Ovary (tissue), 10 donors: ENCODE measurements at places on chromosomes 3 and 15. TPM values are rescaled to one million over a fixed set of nuclear protein-coding genes. Genes with fewer than 3 reads are reported as not detected.

DNA sequence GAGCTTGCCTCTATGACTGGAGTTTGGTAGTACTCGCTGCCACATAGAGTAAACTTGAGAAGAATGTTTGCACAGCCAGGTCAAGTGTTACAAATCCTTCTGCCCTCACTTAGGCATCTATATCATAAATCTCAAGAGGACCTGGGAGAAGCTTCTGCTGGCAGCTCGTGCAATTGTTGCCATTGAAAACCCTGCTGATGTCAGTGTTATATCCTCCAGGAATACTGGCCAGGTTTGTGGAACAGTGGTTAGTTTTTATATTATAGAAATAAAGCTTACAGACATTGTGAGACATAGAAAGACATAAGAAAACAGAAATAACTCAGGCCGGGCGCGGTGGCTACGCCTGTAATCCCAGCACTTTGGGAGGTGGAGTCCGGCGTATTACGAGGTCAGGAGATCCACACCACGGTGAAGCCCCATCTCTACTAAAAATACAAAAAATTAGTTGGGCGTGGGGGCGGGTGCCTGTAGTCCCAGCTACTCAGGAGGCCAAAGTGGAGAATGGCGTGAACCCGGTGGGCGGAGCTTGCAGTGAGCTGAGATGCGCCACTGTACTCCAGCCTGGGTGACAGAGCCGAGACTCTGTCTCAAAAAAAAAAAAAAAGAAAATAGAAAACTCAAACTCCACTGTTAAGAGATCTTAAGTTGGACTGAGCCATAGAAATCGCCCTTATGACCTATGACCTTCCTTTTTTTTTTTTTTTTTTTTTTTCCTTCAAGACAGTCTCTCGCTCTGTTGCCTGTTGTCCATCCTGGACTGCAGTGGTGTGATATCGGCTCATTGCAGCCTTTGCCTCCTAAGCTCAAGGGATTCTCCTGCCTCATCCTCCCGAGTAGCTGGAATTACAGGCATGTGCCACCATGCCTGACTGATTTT is 2.2 kb downstream of the RPSA start:
- DNase-seq, result no peak
- H3K4me1 ChIP-seq, result peaks cover 2% of the 10 kb centered on the region
- no peak overlapping the region for H3K27ac ChIP-seq
- no peaks in the 10 kb centered on the region for H3K36me3 ChIP-seq

DNA sequence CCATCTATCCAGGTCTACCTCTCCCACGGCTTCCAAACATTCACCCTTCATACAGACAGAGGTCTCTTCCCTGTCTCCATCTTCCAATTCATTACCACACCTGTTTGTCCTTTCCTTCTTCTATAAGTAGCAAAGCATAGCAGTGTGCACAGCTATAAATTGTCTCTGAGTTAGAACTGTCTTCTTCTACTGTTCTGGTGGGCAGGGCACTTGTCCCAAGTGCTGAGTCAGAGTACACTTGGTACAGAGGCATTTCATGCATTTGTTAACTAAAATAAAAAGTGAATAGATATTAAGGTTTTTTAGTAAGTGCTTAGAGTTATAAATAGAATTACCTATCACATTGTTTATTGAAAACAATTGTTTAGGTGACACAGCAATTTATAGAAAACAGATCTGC is 150.1 kb upstream of the CCDC54 start:
- no peak for DNase-seq
- H3K36me3 ChIP-seq, result no peaks in the 10 kb centered on the region
- H3K4me1 ChIP-seq, result peaks cover 2% of the 10 kb centered on the region
- no peak overlapping the region for H3K4me3 ChIP-seq

- peaks cover 1% of the 10 kb centered on the region for H3K4me1 ChIP-seq
- peak; percentile 52 for DNase-seq
- no peaks in the 10 kb centered on the region for H3K27me3 ChIP-seq
Measured at GRCh38 chr15:90143166-90143655, 40.9 kb upstream of the IDH2 start.

The EPM2AIP1 gene
- total RNA-seq, result 40.0 TPM
